Foreskin melanocyte (primary cell): ENCODE measurements at places on chromosomes 12 and 14.

DNA sequence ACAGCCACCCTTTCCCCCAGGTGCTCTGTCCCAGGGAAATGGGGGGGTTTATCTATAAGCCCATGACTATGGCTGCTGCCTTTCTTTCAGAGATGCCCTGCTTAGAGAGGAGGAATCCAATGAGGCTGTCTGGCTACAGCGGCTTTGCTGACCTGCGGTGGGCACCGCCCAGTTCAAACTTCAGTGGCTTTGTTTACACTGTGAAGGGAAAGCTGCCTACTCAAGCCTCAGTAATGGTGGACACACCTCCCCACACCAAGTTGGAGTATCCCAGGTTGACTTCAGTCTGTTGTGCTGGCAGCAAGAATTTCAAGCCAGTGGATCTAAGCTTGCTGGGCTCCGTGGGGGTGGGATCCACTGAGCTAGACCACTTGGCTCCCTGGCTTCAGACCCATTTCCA, 869.2 kb downstream of the SLC6A15 start:
- DNase-seq = no peak

DNA sequence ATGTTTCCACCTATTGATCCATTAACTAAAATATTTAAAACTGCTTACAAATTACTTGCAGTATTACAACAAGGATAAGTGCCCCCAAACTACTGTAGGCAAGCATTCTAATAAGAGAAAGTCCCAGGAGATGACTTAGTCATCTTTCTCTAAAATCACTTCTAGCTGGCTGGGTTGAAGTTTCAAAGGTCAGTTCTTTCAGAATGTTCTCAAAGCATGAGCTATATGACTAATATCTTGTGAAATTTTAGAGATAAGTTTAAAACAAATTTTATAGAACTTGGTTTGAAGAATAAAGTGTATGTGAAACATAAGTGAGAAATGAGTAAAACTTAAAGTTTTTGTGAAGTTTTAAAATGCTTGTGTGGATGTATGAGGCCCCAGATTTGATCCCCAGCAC, 24.3 kb upstream of the OR6J1 start:
- DNase-seq = no peak

DNA sequence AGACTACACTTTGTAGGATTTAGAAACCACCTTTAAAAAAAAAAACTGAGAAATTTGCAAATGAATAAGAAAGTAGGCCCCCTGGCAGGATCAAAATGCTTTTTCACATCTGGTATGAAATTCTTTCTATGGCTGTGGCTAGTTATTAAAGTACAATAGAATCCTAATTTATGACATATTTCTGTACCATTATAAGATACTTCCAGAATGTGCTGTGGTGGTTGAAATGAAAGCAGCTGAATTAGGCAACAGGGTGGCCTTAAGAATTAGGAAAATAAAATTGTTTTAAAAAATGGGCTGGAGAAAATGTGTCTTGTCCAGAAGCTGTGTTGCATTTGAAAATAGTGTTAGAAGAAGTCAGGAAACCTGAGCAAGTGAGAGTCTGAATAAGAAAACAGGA, 85.9 kb upstream of the PDE3A start:
- DNase-seq = no peak

DNA sequence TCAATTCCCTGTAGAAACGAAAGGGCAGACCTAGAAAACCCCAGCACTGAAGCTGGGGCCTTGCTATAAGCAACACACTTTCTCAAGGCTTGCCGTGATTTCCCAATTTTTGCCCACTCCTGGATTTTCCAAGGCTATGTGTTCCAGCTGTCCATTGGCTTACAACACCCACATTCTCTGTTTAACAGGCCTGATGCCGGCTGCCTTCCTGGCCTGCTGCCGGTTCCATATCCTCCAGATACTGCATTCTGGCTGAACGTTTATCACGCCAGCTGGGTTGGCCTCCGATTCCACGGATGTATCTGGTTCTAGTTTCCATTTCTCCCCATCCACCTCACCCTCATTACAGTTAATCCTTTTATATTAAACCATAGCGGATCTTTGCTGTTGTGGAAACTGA, 2.0 kb upstream of the PCNX1 start:
- no peak for DNase-seq

- no peak for DNase-seq
These were observed 166.7 kb downstream of the SLC38A4 start for GRCh38 chr12:46659032-46659650.

DNA sequence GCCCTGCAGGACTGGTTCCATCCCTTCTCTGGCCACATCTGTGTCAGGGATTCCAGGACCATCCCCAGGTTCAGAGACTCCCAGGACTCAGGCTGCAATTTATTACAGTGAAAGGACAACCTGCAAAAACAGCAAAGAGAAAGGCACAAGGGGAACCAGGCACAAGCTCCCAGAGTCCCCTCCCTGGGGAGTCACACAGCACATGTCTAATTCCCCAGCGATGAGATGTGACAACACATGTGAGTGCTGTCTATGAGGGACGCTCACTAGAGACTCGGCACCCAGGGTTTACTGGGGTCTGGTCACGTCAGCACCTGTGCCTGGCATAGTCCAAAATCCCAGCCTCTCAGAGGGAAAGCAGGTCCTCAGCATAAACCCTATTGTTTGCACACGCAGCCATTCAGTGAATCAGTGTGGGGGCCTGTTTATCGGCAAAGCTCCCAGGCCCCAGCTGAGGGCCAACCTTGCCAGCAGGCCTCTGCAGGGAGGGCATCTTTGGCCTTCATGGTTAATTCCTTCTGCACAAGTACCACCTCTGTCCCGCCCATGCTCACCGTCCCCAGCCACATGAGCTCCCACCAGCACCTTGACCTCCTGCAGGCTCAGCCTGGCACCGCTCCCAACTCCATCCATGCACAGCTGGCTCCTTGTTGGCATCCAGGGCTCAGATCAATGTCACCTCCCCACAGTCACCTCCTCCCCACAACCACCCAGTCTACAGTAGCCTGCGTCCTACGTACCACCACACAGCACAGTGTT, 198.9 kb upstream of the SFSWAP start:
- no peak for DNase-seq

- DNase-seq = no peak
These were observed 386.4 kb upstream of the PDE3A start for GRCh38 chr12:19981944-19982343.
